MCF 10A (cell line): ENCODE measurements at places on chromosomes 4 and X. TPM values are rescaled to one million over a fixed set of nuclear protein-coding genes. Genes with fewer than 3 reads are reported as not detected.

GRCh38 chr4:97589481-97590196, 553.6 kb downstream of the STPG2 start:
- H3K27me3 ChIP-seq, result no peaks in the 10 kb centered on the region
- no peak overlapping the region for H3K4me3 ChIP-seq
- no peak overlapping the region for H3K27ac ChIP-seq
- no peaks in the 10 kb centered on the region for H3K4me1 ChIP-seq
- peak; percentile 39 for DNase-seq
- H3K36me3 ChIP-seq, result no peaks in the 10 kb centered on the region

Gene BEND4
- total RNA-seq, result not detected in 2 replicates

- no peak overlapping the region for H3K4me3 ChIP-seq
- H3K27ac ChIP-seq, result no peak overlapping the region
- peaks cover 4% of the 10 kb centered on the region for H3K36me3 ChIP-seq
- DNase-seq, result no peak
- no peaks in the 10 kb centered on the region for H3K27me3 ChIP-seq
- H3K4me1 ChIP-seq, result no peaks in the 10 kb centered on the region
These were observed 70.7 kb upstream of the SH3RF1 start for GRCh38 chr4:169341490-169341889.

- H3K4me1 ChIP-seq, result no peaks in the 10 kb centered on the region
- DNase-seq, result no peak
These were observed 306.1 kb downstream of the FBXW7 start for GRCh38 chr4:152229782-152230289.

Gene FGF5
- not detected in 2 replicates for total RNA-seq

GRCh38 chrX:150899191-150899757, 806 bp upstream of the CD99L2 start:
- no peaks in the 10 kb centered on the region for H3K4me1 ChIP-seq
- peaks cover 5% of the 10 kb centered on the region for H3K36me3 ChIP-seq
- H3K27ac ChIP-seq, result no peak overlapping the region
- no peak for DNase-seq

DNA sequence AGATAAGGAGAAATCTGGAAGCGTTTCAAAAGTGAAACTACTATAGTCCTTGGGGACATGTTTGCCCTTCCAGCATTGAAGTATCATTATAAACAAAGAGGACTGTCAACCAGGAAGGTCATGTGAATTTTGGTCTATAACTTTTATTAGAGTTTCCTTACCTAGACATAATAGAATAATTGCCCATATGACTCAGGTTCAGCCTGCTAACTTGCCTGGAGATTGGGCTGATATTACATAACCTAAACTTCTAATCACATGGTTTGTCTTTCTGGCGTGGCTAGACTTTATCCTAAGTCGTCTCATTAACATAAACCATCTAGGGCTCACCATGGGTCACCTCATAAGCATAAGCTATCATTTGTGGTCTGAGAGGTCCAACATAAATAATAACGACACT, 775.9 kb downstream of the CENPC start:
- H3K27ac ChIP-seq, result no peak overlapping the region
- no peak overlapping the region for H3K4me3 ChIP-seq
- no peaks in the 10 kb centered on the region for H3K36me3 ChIP-seq
- H3K4me1 ChIP-seq, result peaks cover 5% of the 10 kb centered on the region

Gene TRO
- total RNA-seq, result not detected in 2 replicates

DNA sequence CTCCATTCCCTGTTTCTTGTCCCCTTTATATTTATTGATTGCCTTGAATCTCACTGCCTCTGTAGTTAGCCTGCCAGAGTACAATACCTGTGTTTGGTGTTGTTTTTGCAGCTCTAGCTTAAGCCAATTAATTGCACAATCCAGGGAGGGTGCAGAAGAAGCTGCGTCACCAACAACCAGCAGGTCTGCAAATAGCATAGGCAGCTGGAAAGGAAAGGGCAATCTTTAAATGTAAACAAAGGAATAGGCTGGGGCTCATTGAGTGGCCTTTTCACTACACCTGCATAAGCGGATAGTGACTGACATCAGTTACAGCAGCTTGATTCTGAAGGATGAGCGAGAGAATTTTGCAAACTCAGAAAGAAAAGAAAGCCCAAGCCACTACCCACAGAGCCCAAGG, 106.8 kb upstream of the RAI2 start:
- H3K27me3 ChIP-seq, result peaks cover 30% of the 10 kb centered on the region
- DNase-seq, result no peak
- no peaks in the 10 kb centered on the region for H3K36me3 ChIP-seq
- no peak overlapping the region for H3K27ac ChIP-seq

GRCh38 chrX:80016182-80016581, 1.6 kb downstream of the TBX22 start:
- H3K4me3 ChIP-seq, result no peak overlapping the region
- H3K36me3 ChIP-seq, result no peaks in the 10 kb centered on the region
- DNase-seq, result peak; percentile 32
- H3K27me3 ChIP-seq, result no peaks in the 10 kb centered on the region
- H3K27ac ChIP-seq, result no peak overlapping the region
- no peaks in the 10 kb centered on the region for H3K4me1 ChIP-seq

Gene TXK
- not detected in 2 replicates for total RNA-seq
